ENCODE measurements at places on chromosomes 12 and 14.

GRCh38 chr12:98439981-98440581, 75.3 kb upstream of the TMPO start:
- DNase-seq: peak; percentile 50

DNA sequence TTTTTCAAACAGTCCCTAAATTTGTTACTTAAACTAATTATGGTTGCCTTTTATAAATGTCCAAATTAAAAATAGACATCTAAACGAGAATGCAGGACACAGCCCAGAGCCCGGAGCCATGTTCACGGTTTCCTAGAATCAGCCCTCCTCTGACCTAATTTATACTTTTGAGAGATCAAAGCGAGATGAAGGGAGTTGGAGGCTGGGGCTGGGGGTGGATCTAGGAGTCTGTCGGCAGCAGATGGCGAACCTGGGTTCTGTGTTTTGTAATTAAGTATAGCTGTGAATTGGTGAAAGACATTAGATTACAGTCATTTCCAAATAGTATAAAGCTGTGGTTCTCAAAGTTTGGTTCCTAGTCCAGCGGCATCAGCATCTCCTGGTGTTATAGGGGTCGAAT, 210.1 kb downstream of the SLC41A2 start:
- DNase-seq: no peak

- DNase-seq: no peak
Observed at GRCh38 chr14:82134411-82134810, 600.8 kb upstream of the SEL1L start.

- DNase-seq: peak; percentile 62
Observed at GRCh38 chr14:76456200-76456599, 80.3 kb downstream of the ESRRB start.

DNA sequence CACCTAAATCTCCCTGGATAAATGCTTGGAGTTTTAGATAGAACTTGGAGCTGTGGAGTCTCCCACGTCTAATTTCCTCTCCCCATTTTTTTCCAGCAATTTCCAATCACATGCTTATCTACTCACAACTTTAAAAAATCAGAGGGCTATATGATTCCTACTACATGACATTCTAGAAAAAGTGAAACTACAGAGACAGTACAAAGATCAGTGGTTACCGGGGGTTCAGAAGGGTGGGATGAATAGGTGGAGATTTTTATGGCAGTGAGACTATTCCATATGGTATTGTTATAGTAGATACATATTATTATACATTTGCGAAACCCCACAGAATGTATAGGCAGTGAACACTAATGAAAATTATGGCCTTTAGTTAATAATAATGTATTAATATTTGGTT, 35.5 kb downstream of the ATF7 start:
- no peak for DNase-seq

- DNase-seq: no peak
Observed at GRCh38 chr12:39294715-39295114, 148.2 kb downstream of the KIF21A start.

GRCh38 chr12:115583591-115583990, 693.9 kb downstream of the MED13L start:
- DNase-seq: no peak

GRCh38 chr12:69099201-69099837, 140.1 kb upstream of the CPSF6 start:
- no peak for DNase-seq

- no peak for DNase-seq
Observed at GRCh38 chr12:13275241-13276085, 78.9 kb downstream of the EMP1 start.

GRCh38 chr14:59695198-59695597, 118.6 kb upstream of the CCDC175 start:
- no peak for DNase-seq

GRCh38 chr12:28611449-28611848, 421.2 kb downstream of the CCDC91 start:
- DNase-seq: no peak

- no peak for DNase-seq
Observed at GRCh38 chr14:101726295-101726953, 35.1 kb upstream of the PPP2R5C start.

DNA sequence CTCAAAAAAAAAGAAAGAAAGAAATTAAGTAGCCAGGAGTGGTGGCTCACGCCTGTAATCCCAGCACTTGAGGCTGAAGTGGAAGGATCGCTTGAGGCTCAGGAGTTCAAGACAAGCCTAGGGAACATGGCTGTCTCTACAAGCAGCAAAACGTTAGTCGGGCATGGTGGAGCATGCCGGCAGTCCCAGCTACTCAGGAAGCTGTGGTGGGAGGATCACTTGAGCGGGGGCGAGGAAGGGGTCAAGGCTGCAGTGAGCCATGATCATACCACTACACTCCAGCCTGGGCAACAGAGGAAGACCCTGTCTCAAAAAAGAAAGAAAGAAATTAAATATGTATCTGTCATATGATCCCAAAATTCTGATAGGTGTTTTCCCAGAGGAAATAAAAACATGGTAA, 5.3 kb downstream of the RAD52 start:
- DNase-seq: no peak

DNA sequence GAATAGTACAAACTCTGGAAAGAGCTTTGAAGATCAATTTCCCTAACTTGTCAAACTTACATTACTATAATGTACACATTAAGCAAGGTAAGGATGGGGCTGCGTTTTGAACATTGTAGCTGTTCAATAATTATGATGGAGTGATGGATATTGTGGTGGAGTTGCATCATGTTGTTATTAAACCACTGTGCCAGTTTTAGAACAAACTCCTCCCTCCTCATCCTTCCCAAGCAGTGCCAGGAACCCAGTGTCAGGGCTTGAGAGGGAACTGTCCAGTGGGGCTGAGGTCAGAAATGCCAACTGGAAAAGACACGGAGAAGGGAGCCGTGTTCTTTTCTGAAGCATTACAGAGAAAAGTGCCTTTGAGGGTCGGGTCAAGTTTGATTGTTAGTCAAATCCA, 31.9 kb upstream of the PAPOLA start:
- no peak for DNase-seq

GRCh38 chr14:76491172-76491930, 115.4 kb downstream of the ESRRB start:
- DNase-seq: no peak

DNA sequence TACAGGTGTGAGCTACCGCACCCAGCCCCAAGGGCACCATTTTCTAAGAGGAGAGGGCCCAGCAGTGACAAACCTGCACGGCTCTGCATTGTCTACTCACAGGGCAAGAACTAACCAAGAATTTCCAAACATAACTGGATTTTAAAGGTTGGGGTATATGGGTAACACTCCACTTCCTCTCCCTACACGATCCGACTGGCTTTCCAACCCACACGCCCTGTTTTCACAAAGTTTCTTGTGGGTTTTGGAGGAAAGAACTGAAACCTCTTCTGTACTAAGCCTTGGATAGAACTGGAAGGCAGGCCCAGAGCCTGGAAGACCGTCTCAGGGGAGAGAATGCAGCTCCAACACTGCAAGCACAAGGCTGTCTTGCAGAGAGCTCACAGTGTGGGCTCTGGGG, 24.9 kb downstream of the SNRNP35 start:
- no peak for DNase-seq

GRCh38 chr14:77565289-77565993, 51.0 kb downstream of the SPTLC2 start:
- DNase-seq: peak; percentile 35

- DNase-seq: peak; percentile 50
Observed at GRCh38 chr14:97177016-97177415, 379.8 kb downstream of the VRK1 start.

- peak; percentile 28 for DNase-seq
Observed at GRCh38 chr14:106200541-106201315, 674.3 kb downstream of the TMEM121 start.

DNA sequence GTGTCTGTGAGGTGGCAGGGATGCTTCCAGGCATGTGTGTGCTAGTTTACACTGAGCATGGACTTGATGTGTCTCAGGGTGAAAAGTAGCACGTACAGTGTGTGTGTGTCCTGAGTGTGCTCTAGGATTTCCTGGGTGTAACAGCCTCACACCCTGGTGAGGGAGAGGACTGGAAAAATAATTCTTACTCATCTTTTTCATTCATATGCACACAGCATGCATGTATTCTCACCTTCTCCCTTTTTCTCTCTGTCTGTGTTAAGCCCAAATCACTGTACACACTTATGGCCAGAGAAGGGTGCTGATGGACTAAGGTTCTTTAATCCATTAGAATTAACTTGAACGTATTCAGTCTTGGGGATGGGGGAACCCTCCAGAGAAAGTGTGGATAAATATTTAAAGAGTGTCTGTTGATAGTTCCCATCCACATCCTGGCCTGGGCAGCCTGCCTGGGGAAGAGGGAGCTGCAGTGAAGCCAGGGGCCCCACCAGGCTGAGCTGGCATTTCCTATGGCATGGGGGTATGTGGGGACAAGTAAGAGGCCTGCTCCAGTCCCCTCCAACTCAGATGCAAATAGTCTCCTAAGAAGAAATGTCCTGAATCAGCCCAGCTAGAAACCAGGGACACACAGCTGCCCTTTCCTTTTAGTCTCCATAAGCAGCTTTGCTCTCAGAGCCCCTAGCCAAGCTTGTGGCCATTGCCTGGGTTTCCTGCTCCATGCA, 1.1 kb upstream of the HOXC8 start:
- no peak for DNase-seq

DNA sequence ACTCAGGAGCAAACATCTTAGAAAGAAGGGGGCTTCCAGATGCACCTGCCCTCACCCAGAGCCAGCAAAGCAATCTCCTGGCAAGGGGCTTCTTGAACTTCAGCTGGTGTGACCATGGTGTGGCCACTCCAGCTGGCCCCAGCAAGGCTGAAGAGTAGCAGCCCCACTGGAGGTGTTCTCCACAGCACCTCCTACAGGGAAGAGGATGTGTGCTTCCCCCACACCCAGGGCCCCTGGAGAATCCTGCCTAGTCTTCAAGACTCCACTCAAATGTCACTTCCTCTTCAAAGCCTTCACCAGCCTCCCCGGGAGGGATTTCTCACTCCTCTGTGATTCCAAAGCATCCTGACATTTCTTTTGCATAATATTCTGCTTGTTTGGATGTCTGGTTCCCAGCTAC, 8.5 kb downstream of the RAB15 start:
- DNase-seq: no peak

DNA sequence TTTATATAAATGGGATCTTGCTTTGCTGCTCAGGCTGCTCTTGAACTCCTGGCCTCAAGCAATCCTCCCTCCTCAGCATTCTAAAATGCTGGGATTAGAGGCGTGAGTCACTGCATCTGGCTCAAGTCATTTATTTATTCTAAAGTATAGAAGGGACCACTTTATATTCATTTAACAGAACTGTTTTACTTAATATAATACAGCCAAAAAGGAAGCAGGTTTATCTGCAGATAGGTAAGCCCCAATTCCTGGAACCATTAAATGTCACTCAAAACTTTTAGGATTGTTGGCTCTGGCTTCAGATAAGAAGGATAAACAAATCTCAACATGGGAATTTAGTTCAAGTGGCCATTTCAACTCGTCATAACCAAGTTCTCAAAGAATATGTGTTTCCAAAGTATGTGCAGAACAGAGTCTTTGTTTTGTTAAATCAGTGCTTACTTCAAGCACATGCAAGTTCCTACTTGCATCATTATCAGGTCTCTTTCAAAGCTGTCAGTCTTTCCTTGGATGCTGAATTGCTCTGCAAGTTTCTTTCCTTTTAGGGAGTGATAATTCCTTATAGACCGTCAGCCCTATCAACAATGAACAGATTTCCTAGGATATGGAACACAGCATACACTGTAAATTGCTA, 60.4 kb downstream of the KITLG start:
- DNase-seq: no peak

DNA sequence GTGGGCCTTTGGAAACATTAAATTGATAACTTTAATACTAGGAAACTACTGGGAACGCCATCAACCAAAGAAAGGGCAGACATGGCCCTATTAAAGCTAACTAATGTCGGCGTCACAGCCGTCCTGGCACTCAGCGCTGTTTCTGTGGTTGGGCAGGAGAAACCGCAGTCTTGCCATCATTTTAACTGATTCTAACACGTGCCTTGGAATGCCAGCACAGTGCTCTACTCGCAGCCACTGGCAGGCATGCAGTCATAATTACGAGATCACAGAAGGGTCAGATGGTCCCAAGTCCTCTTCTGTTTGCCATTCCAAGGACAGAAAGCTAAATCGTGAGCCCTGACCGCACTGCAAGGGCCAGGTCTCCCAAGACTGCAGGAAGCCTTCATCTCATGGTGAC, 75.2 kb downstream of the RIMBP2 start:
- no peak for DNase-seq

- no peak for DNase-seq
Observed at GRCh38 chr14:80136358-80136757, 74.9 kb downstream of the DIO2 start.

GRCh38 chr14:61713724-61714437, 18.6 kb downstream of the HIF1A start:
- no peak for DNase-seq

GRCh38 chr12:53739214-53740129, 12.2 kb upstream of the CALCOCO1 start:
- no peak for DNase-seq

- no peak for DNase-seq
Observed at GRCh38 chr14:96077983-96078624, 38.9 kb downstream of the C14orf132 start.

GRCh38 chr12:4849795-4850345, 59.8 kb upstream of the KCNA1 start:
- DNase-seq: no peak

GRCh38 chr12:46303039-46303666, 34.3 kb upstream of the SLC38A1 start:
- DNase-seq: peak; percentile 43

DNA sequence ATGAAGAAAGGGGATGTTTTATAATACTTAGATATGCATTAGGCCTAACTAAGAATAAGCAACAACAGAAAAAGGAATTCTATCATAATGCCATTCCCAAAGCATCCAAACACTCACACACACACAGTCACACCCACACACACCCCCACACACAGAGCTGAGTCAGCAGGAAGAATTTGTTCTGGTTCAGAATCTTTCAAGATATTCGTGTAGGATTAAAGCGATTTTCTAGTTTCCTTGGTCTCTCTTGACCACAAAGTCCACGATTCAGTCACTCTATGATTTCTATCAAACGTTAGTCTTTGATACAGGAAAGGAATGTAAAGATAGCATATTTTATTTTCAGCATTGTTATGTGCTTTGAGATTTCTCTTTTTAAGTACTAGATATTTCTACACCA, 382.6 kb upstream of the DCN start:
- DNase-seq: peak; percentile 9
